ENCODE measurements at places on chromosomes 7 and 10. TPM values are rescaled to one million over a fixed set of nuclear protein-coding genes. Genes with fewer than 3 reads are reported as not detected.

EEPD1 gene
- 0.23 TPM for total RNA-seq

GRCh38 chr10:122098924-122099323 lies 110.0 kb downstream of the TACC2 start:
- no peak for DNase-seq

- no peak for DNase-seq
Observed at GRCh38 chr7:42139751-42140150, 97.3 kb downstream of the GLI3 start.

- DNase-seq, result peak; percentile 71
Observed at GRCh38 chr7:134480730-134481129, 21.8 kb upstream of the AKR1B1 start.

DNA sequence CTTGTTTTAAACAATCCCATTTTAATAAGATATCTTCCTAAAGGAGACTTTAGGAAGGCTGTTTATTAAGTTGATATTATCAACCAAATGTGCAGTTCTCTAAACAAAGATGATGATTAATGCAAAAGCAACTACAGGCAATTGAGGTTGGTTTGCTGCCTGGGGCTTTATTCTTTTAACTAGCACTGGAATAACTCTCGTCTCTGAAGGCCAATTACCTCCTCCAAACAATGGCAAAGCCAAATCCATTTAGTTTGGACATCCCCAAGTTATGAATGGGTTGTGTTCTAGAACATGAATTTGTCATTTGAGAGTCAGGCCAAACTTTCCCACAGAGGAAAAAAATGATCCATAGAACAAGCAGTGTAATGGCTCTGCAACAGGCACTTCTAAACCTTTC lies 114.1 kb downstream of the SLC16A9 start:
- DNase-seq, result no peak

- DNase-seq, result no peak
Observed at GRCh38 chr10:34143466-34143865, 671.6 kb downstream of the PARD3 start.

DNA sequence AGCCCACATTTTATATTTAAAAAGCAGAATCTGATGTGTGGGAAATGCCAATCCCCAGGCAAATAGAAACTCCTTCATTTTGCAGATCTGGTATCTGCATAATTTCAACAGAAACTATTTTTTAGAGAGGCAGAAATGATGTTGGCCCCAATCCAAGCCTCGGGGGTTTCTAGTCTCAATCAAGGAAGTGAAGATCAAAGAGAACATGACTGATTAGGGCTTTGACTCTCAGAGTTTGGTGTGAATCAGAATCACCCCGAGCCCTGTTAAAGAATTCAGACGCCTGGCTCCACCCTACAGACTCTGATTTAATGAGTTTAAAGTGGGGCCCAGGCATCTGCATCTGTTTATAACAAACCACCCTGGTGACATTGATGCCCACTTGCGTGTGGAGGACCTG lies 36.7 kb upstream of the UBE2H start:
- DNase-seq, result no peak

DNA sequence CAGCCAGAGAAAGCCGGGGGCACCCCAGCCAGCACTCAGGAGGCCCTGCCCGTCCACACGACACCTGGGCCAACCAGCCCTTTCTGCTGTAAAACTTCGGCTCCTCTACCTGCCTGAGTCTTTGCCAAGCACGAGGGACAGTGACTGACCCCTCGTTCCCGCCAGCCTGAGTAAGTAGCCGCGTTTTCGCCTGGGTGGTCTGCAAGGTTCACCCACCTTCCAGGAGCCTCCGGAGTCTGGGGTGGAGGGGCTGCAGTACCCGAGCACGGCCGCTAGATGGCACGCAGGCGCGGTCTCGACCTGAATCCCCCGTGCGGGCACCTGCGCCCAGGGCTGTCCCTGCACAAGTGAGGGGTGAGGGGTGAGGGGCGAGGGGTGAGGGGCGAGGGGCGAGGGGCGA lies 192.7 kb downstream of the PTPRN2 start:
- no peak for DNase-seq

- DNase-seq, result no peak
Observed at GRCh38 chr10:100345570-100346330, 1.3 kb upstream of the SCD start.

DNA sequence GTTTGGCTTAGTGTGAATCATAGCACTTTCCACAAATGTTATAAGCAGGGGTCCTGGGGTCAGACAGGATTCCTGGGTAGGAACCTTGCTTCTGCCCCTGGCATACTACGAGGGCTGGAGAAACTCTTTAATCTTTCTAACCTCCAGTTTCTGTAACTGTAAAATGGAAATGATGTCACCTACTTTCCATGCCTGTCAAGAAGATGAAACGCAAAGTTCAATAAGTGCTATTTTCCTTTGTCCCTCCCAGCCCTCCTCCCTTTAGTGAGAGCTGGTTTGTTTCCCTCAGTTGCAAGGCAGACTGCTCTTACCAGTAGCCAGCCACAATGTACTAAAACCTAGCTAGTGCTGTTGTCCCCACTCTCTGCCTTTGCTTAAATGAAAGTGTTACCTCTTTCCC lies 117.1 kb upstream of the HPS1 start:
- DNase-seq, result peak; percentile 52
